Activated naive CD4-positive, alpha-beta T cell treated with anti-CD3 and anti-CD28 coated beads, Interleukin-2, amount 50 U/mL, for 72 hours (primary cell): ENCODE measurements at places on chromosomes 16 and 17. TPM values are rescaled to one million over a fixed set of nuclear protein-coding genes. Genes with fewer than 3 reads are reported as not detected.

- DNase-seq: peak; percentile 73
Measured at GRCh38 chr17:58325976-58326468, 2.6 kb downstream of the TSPOAP1 start.

- no peak for DNase-seq
Measured at GRCh38 chr16:24164416-24164815, 91.7 kb upstream of the CACNG3 start.

GRCh38 chr16:69123910-69124309 lies 8.5 kb downstream of the CHTF8 start:
- no peak for DNase-seq

Gene ALOX15B
- total RNA-seq: not detected

Gene SIAH1
- 15.9 TPM for total RNA-seq
